Ureter (tissue), 1 donor: ENCODE measurements at places on chromosomes 1 and 21. TPM values are rescaled to one million over a fixed set of nuclear protein-coding genes. Genes with fewer than 3 reads are reported as not detected.

DNA sequence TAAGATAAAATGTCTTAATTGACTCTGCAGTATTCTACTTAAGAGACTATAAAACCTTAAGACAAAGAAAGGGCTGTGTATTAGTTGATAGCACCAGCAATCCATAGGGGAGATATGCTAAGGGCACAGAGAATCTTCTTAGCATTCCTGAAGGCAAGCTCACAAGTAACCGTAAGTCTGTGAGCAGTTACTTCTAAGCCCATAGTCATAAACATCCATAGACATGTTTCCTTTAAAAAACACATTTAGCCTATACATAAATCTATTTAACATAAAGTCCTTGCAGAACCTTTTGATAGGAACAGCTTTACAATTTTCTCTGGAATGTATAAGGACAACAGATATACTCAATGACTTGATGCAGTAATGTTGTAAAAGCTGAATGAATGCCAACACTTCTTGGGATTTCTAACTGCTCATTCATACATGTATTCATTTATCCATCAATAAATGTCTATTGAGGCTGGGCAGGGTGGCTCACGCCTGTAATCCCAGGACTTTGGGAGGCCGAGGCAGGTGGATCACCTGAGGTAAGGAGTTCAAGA lies 6.3 kb upstream of the ERRFI1 start:
- DNase-seq = no peak

DNA sequence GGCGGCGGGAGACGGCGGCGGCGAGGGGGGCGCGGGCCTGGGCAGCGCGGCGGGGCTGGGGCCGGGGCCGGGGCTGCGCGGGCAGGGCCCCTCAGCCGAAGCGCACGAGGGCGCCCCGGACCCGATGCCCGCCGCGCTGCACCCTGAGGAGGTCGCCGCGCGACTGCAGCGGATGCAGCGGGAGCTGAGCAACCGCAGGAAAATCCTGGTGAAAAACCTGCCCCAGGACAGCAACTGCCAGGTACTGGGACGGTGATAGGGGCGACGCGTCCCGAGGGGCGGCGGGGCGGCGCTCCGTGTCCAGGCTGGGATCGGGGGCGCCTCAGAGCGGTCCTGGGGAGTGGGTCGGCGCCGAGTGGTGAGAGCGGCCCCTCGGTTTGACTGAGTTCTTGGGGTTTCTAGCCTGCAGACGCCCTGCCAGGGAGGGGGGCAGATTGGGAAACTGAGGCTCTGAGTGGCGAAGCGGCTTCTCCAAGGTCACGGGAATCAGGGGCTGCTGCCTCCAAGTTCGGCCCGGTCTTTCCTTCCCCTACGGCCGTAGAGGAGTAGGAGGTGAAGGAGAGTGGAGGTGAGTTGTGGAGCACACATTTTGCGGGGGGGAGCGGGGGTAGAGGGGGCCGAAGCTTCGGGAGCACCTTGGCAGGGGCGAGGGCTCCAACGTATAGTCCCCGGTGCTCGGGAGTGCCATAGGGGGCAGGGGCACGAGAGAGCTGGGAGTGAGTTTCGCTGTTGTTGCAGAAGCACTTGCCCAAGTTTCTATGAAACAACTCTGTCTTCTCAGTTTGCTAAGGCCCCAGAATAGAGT lies 508 bp downstream of the RAVER2 start:
- DNase-seq = peak; percentile 52

- DNase-seq = no peak
Measured at GRCh38 chr1:29593601-29594382, 357.5 kb downstream of the PTPRU start.

GRCh38 chr1:28328228-28328648 lies 602 bp upstream of the MED18 start:
- DNase-seq = no peak

- DNase-seq = no peak
Measured at GRCh38 chr21:28522014-28522799, 470.5 kb downstream of the LTN1 start.

- no peak for DNase-seq
Measured at GRCh38 chr1:66273656-66274055, 260.3 kb upstream of the SGIP1 start.

GRCh38 chr21:44722731-44723130 lies 11.4 kb upstream of the TSPEAR start:
- DNase-seq = no peak

DNA sequence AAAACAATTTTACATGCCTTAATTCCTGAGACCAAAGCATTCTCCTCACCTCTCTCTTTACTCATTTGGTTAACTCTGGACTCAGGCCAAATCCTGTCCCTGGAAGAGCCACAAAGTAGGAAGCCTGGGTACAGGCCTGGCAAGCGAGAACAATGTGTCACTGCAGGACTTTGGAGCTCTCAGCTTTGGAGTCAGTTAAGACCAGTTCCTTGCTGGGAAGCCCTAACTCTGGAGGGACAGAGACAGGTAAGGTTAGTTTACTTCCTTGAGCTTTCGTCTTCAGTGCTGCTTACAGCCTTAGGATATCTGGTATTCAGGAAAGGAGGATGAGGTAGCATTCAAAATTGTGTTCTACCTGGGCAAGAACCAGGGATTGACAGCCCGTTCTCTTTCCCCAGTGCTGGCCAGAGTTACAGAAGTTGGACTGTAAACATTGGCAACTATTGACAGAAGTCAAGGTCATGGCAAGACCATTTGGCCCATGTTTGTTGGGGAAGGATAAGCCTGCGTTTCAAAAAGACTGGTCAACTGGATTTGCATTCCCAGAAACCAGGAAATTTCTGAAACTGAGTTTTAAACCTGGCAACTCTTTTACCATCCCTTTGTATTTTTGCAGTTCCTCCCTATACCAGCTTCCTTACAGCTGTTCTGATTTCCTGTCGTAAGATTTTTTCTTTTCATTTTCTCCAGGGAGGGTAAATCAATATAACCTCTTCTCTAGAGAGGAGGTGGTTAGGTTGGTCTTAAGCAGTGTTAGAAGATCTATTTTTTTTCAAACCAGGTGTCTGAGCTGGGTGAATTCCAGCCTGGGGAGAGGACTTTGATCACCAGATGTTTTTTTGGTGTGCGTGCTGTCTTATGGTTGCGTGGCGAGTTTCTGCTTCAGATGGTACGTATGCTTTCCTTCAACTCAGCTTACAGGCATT lies at the start of gene C4BPB:
TSS of gene C4BPB (plus strand) at position 160 of the 926 bp plus-strand sequence. CDS start at position 832, 672 bp downstream.
- no peak for DNase-seq

DNA sequence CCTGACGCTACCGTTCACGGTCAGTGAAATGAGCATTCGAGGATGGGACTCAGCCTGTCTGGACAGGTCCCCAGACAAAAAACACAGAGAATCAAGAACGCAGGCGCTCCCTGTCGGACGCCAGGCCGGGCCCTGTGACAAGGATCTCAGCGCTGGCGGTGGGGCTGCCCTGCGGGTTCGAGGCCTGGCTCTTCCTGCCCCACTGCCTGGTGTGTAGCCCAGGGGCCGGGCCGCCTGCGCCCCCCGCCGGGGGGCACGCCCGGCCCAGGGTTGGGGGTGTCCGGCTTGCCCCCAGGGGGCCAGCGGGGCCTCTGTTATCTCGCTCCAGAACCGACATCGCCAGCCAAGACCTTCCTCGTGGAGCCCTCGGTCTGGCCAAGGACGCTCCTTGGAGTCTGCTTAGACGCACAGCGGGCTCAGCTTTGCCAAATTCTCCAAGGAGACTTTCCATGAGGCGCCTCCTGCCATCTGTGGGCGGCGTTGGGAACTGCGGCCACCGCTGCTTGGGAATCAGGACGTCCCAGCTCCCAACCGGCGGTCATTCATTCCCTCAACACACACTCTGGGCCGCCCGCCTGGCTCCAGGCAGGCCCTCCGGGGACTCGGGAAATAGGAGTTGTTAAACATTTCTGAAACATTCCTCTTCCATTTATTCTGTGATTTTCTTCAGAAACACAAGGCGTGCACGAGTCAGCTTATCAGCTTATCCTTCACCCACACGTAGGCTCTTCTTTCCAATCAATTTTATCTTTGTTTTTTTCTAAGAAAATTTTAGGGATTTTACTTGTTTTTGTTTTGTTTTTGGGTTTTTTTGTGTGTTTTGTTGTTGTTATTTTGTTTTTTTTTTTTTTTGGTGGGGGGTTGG lies 11.3 kb upstream of the RIPK4 start:
- peak; percentile 85 for DNase-seq

The SH3GLB1 gene
- total RNA-seq = 101 TPM

The AQP10 gene
- not detected for total RNA-seq

The CDK18 gene
- 28.6 TPM for total RNA-seq

The AMY1C gene
- total RNA-seq = not detected

The SPAG17 gene
- 6.1 TPM for total RNA-seq

The IFI44 gene
- total RNA-seq = 19.7 TPM

The KLHL21 gene
- 25.8 TPM for total RNA-seq
